ENCODE measurements at places on chromosomes 6 and 20.

DNA sequence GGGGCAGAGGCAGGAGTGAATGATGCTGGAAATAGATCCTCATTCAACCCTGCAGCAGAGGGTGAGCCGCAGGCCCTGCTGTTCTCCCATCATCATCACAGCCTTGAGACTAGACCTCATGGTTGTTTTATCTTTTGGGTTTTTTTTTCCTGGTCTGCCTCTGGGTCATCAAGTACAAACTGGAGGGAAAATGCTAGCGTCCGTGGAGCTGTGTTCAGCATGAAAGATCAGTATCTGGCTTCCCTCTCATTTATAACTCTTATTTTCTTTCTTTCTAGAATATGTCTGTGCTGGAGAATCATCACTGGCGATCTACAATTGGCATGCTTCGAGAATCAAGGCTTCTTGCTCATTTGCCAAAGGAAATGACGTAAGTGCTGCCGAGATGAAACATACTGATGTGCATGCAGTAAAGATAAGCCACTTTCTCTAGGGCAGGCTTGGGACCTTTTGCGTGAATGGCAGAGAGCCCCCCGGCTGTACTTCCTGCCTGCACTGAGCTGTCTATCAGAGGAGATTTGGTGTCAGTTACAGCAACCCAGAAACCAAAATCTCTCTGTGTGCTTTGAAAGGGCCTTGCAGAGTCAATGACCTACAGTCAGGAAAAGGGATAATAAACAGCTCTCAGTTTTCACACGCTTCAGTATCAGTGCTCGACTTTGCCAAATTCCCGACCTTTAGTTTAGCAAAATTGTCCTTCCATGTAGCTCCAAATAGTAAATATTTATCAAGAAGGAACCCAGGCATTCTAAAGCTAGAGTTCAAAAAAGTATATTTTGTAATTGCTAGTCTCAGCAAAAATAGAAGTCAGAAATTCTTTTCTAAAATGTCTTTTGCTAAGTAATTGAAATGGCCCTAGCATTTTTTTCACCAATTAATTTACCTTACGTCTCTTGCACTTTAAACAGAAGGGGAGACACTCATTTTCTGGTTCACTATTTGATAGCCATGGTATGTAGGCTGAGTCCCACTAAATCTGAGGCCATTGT lies 76.3 kb downstream of the MTFR2 start:
- DNase-seq = peak; percentile 92

- no peak for DNase-seq
These were observed 337.1 kb upstream of the IRAK1BP1 start for GRCh38 chr6:78530208-78530607.

DNA sequence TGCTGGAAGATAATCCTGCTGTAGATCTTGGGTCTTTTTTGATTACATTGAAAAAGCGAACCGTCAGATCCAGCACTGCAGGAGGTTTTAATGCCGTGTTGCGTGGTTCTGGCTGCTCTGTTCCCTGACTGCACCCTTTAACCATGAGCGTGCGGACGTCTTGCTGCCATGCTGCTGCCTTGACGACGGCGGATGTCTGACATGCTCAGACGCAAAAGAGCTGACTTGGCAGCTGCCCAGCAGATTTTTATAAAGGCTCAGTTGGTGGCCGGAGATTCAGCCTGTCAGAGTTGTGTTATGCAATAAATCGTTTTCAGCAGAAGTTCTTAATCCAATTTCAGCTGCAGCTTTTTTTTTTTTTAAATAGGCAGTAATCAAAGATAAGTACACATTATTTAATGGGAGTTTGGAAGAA lies 119.4 kb downstream of the JARID2 start:
- DNase-seq = peak; percentile 89

DNA sequence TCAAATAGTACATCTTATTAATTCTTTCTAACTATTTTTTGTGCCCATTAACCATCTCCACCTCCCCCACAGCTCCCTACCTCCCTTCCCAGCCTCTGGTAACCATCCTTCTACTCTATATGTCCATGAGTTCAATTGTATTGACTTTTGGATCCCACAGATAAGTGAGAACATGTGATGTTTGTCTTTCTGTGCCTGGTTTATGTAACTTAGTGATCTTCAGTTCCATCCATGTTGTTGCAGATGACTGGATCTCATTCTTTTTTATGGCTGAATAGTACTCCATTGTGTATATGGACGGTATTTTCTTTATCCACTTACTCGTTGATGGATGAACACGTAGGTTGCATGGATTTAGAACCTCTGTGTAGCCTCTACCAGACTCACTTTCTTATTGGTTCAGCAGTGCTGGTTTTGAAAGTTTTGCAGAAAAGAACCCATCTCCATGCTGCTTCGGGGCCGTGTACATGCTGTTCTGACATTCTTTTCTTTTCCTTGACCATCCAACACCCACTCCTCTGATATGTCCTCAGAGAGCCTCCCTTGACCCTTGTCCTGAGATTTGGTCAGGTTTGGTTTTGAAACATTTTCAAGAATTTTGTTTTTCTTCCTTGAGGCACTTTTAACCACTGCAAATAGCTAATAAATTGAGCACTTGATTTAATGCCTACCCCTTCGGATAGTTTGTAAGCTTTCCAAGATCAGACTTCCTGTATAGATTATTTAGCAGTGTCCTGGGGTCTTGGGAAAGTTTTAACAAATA lies 231.2 kb upstream of the ZFP64 start:
- no peak for DNase-seq

GRCh38 chr20:59575653-59576052 lies 28.7 kb upstream of the PHACTR3 start:
- no peak for DNase-seq

DNA sequence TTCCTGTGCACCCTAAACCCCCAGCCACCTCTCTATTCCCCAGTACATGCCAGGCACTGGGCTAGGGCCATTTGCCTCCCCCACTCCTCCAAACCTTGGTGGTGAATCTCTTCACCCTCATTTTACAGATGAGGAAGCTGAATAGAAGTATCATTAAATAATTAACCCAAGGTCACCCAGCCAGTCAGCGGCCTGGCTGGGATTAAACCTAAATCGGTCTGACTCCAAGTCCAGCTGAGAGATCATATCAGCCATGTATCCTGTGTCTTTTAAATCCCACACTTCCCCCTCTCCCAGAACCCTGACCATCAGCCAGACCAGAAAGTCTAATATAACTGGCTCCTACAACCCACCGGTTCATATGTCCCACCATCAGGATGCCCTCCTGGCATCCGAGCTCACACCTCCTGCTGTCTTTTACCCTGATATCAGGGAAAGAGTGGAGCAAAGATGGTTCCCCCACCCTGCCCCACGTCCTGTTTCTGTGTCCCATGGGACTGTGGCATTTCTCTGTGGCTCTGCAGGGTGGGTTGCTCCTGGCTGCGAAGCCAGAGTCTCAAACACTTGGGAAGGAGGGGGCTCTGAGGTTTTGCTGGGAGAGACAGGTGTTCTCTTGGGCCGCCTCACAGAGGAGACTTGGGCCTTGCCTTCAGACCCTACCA lies 145.3 kb downstream of the VEGFA start:
- DNase-seq = no peak

GRCh38 chr20:17810062-17810631 lies 110.4 kb downstream of the BANF2 start:
- DNase-seq = no peak

GRCh38 chr6:18507018-18507415 lies 119.9 kb downstream of the RNF144B start:
- DNase-seq = no peak

GRCh38 chr6:128538763-128539162 lies 18.4 kb upstream of the PTPRK start:
- DNase-seq = peak; percentile 23

- no peak for DNase-seq
These were observed 73.8 kb downstream of the SCML4 start for GRCh38 chr6:107750176-107750797.

DNA sequence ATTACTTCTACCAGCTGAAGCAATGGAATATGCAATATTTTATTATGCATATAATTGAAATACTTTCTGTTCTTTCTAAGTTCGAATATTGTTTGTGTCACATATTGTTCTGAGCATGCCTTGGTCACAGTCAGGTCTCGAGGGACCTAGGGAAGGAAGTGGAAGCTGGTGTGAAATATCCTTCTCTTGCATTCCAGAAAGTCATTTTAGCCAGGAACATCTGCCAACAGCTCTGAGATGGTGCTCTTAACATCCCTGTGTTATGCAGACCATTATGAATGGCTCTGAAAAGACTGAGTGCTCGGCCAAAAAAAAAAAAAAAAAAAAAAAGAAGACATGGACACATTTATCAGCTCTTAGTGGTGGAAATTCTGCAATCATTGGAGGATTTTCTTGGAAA lies 132.7 kb upstream of the JAG1 start:
- DNase-seq = no peak

- DNase-seq = no peak
These were observed 3.2 kb downstream of the NKX2-2 start for GRCh38 chr20:21510414-21511384.

- DNase-seq = no peak
These were observed 47.8 kb downstream of the PLCG1 start for GRCh38 chr20:41185013-41185757.

All from iris pigment epithelial cell (primary cell).